ENCODE measurements at places on chromosomes 3 and 15.

DNA sequence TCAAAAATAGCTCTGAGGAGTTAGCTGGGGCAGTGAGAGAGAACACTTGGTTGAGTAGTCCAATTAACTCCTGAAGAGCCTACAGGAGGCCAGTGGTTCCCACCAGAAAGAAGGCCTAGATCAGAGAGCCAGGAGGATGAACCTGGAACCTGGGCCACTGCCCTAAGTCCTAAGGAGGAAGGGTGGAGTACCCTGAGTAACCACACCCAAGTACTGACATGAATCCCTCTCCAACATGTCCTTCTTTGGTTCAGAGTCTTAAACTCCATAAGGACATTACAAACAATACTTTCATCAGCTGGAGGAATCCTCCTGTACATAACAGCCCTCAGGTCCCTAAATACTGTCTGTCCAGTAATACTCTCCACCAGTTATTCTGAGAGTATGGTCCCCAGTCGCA is 25.6 kb upstream of the C3orf62 start:
- no peak for DNase-seq

DNA sequence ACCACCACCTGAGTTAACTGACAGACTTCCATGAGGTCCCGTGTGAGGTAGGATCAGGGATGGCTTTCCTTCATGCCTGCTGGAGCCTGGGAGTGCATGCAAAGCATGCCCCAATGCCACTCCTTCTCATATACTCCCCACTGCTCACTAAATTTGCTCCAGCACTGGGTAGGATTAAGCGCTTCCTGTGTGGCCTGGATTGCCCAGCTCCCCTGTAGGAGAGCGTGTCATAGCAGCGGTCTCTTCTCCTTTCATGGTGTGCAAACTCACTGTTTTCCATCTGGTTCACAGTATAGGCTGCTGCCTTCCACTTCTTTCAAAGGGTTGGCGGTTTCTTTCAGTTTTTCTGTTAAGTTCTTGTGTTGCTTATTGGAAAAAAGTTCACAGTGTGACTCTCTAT is 34.1 kb upstream of the ABI3BP start:
- no peak for DNase-seq

GRCh38 chr3:113264283-113265131 is 53.1 kb downstream of the BOC start:
- DNase-seq = no peak

DNA sequence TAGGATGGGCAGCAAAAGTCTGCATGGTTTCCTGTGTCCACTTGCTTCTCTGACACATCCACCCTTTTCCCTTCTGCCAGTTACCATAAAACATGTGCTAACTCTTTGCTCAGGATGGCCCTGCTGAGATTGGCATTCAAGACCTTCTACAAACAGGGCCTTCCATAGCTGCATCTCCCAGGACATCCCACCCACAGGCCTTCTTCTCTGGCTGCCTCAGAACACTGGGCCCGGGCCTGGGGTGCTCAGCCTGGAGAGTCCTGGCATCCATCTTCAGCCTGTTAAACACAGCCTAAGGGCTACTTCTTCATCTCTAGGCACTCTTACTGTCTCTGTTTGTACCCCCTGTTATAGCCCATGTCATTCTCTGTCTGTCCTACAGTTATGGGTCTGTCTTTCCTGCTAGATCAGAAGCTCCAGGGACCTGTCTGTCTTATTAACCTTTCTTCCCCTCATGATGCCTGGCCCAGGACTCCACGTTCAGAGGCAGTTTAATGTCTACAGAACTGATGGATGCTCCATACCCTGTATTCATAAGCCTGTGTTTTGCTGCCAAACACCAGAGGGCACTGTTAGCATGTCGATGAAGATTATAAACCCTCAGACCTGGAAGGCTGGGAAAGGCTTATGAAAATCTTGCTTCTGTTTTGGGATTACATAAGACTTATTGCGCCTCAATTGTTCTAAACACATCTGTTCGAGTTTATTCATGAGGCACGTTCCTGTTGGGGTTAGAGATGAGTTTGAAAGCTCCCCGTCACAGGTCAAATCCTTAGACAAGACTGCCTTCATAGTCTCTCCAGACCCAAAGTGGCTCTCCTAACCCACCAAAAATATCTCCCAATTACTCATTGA is 16.5 kb downstream of the SEMA3G start:
- no peak for DNase-seq

DNA sequence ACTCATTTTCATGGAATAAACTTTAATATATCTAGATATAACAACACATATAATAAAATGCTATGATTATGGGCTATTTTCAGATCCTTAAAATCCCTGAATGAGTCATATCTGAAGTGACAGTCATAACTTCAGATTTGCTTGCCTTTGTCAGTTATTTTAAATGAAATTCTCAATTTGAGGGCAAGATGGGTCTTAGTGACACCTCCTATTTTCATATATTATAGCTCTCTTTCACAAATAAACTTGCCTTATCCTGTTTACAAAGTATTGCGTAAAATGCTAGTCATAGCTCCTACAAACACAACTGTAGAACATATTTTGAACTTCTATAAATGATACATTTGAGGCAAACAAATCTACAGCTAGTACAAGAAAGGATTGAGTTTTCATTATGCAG is 6.2 kb upstream of the THRB start:
- DNase-seq = no peak

GRCh38 chr3:125115640-125116039 is 59.8 kb upstream of the HEG1 start:
- DNase-seq = no peak

DNA sequence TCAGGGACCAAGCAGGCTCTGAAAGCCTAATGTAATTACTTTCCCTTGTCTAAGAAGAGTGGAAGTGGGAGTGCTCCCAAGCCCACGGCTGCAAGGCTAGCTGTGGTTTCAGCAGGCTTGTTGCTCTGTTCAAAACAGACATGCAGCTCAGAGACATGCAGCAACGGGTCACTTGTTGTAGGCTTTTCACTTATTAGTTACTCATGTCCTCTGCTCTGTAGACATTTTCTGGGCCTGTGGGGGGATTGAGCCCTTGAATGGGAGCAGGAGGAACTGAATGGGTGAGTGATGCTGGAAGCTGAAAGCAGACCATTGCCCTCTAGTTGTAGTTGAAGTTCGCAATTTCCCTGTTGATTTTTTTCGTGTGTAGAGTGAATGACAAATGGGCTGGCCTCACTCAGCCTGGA is 261.9 kb upstream of the NR2E3 start:
- no peak for DNase-seq

- DNase-seq = no peak
Measured at GRCh38 chr3:170476291-170476690, 57.6 kb downstream of the CLDN11 start.

- DNase-seq = no peak
Measured at GRCh38 chr15:96732704-96733103, 402.2 kb downstream of the NR2F2 start.

GRCh38 chr3:19967812-19968211 is 20.9 kb downstream of the RAB5A start:
- DNase-seq = no peak

DNA sequence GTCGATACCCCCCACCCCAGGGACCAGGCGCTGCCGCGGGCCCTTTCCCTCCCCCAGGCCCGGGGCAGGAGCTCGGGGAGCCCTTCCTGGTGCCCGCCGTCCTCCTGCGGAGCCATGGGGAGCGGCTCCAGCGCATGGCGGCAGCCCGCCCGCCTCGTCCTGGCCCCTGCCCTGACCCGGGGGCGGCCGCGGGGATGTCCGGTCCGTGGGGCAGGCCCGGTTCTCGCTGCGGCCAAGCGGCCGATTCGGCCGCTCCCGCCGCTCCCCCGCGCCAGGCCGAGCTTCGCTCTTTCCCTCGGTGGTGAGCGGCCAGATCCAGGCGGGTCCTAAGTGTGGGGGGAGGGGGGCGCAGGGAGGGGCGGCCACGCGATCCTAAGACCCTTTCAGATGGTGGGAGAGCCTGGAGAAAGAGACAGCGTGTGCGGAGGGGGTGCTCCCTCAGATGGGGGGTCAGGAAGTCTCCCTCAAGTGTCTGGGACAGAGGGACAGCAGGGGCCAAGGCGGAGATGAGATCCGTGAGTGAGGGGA is 1.3 kb downstream of the NEIL1 start:
- DNase-seq = no peak

DNA sequence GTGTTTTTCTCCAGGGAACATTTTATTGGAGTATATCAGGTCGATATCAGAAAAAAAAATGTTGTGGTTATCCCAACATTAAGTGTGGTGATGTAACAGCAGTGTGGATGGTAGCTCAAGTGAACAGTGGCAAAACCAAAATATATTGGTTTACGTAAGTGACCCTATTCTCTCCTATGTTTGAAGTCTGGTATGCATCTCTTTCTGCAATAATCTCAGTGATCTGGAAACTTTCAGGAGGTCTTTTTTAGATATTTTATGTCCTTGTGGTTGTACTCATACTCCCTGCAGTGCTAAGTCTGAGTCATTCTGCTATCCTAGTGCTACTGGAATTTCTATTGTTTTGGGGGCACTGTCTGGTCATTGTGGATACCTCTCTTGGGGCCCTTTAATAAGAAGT is 137.9 kb downstream of the SNRPN start:
- no peak for DNase-seq

DNA sequence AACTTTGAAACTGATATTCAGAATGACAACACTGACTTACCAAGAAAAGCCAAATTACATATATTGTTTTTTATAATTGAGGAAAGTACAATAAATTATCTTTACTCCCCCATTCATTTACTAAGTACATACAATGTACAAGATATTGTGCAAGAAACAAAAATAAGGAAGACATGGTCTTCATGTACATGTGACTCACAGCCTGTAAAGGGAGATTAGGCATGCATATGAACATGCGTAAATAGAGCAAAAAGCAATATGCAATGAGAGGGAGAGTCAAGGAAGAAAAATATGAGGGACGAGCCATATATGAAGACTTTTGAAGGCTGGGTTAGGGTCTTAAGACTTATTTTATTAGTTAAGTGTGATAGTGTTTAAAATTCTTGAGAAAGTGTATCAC is 258.4 kb downstream of the GBE1 start:
- DNase-seq = no peak

- DNase-seq = no peak
Measured at GRCh38 chr15:29685156-29686078, 136.9 kb downstream of the TJP1 start.

DNA sequence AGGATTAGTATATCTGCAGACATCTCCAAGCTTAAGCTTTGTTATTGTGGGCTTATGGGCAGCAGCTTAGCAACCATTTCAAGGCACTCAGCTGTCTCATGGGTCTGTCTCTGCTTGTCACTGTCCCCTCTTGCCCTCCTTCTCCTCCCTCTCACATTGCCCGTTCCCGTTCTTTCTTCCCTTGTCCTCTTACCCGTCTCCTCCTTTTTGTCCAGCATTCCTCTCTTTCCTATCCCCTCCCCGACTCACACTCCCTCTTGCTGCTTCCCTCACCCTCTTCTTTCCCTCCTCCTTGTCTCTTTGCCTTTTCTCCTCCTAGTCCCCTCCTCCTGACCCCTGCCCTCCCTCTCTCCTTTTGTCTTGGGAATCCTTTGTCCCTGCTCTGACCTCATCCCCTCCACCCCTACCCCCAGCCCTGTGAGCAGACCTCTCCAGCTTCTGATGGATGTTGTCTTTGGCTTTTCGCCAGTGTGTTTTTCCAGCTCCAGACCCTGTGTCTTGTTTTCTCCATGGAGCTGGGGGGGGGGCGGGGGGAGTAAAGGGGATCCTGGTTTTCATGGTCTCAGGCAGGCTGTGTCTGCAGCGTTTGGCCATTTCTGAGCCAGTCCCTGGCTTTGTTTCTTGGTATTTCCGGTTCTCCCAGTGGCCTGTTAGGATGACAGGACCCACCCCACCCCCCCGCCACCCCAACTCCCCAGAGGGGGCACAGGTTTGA is 47.9 kb upstream of the TRAK1 start:
- DNase-seq = peak; percentile 74

- DNase-seq = no peak
Measured at GRCh38 chr3:8839607-8840325, 70.4 kb upstream of the OXTR start.

GRCh38 chr3:70947579-70947978 is 635.1 kb upstream of the MDFIC2 start:
- no peak for DNase-seq

DNA sequence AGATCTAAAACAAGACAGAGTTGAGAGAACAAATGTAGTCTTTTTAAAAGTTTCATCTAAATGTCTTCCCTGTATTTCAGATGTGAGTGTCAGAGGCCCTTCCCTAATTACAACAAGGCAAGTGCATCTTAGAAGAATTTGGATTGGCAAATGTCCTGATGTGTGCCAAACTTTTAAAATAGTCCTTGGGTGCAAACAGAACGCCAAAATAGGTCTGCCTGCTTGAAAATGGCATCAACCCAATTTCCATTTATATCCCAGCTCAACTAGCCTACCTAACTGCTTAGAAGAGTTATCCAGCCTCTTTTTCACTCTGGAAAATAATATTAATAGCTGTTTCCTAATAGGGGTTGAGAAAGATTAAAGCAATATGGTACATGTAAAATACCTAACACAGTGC is 311.8 kb upstream of the ARRDC4 start:
- no peak for DNase-seq

GRCh38 chr3:45972534-45973402 is 22.9 kb downstream of the FYCO1 start:
- no peak for DNase-seq

DNA sequence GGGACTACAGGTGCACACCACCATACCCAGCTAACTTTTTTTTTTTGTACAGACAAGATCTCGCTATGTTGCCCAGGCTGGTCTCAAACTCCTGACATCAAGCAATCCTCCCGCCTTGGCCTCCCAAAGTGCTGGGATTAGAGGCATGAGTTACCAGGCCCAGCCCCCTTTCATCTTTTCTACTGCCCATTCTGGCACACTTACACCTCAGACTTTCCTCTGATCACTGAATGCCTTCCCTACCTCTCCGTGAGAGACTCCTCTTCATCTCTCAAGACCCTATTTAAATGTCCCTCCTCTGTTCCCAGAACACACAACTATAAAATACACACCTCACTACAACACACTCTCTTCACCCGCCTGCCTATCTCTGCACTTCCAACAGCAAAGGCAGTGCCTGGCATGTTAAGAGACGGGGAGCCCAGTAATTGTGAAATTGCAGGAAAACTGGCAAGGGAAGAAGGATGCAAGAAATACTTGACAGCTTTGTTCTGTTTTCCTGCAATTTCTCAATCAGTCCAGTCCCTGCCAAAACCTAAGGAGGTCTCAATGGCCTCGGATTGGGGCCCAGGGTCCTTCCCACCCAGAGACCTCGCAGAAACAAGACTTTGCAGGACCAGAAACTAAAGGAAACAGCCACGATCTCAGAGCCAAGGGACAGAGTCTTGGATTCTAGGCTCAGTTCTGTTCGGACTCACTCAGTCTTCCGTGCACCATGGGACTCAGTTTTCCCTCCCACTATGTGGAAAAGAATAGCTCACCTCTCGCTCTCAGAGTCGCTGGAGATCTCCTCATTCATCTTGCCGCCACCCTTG is 849 bp downstream of the RRP9 start:
- no peak for DNase-seq

- no peak for DNase-seq
Measured at GRCh38 chr3:195563317-195563716, 20.2 kb upstream of the PPP1R2 start.

- no peak for DNase-seq
Measured at GRCh38 chr3:184235381-184236032, 6.1 kb downstream of the VWA5B2 start.

- no peak for DNase-seq
Measured at GRCh38 chr3:46862369-46863025, 747 bp downstream of the MYL3 start.
